DMS79 treated with DMSO at 0.1 percent for 48 hours (cell line): ENCODE measurements at places on chromosomes 12 and 14.
A peak's percentile ranks its signal among the peaks of the same experiment; 100 is the strongest.

DNA sequence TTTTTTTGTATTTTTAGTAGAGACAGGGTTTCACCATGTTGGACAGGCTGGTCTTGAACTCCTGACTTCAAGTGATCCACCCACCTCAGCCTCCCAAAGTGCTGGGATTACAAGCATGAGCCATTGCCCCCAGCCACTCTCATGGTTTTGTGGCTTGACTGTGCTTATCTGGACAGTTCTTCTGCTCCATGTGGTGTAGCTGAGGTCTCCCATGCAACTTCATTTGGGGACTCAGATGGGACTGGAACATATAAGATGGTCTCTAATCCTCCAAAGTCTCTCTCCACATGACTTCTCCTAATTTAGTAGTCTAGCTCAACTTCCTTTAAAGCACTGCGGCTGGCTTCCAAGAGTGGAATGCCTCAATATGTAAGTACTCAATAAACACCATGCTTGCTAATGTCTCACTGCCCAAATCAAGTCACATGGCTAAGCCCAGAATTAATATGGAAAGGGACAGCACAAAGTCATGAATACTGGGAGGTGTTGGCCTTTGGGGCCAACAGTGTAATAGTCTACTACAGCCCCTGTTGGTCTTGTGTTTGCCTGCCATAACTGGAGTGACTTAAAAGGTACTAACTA, 7.4 kb downstream of the INHBC start:
- no peak for DNase-seq

DNA sequence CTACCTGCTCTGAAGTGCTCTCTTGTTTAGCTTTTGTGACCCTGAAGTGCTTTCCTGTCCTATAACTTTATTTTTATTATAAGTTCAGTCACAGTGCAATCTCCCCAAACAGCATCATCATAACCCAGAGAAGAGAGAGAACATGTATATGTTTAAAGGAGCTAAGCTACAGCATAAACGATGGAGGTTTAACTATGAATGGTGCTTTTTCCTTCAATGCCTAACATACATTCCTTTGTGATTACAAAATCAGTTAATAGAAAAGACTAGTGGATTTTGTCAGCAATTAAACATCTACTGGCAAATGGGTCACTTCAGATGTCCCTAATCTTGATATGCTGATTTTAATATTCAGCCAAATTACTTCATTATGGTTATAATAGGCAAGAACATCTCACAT, 46.4 kb downstream of the ZFYVE21 start:
- no peak for DNase-seq

- no peak for DNase-seq
Observed at GRCh38 chr14:49578141-49578540, 8.0 kb downstream of the RPS29 start.

DNA sequence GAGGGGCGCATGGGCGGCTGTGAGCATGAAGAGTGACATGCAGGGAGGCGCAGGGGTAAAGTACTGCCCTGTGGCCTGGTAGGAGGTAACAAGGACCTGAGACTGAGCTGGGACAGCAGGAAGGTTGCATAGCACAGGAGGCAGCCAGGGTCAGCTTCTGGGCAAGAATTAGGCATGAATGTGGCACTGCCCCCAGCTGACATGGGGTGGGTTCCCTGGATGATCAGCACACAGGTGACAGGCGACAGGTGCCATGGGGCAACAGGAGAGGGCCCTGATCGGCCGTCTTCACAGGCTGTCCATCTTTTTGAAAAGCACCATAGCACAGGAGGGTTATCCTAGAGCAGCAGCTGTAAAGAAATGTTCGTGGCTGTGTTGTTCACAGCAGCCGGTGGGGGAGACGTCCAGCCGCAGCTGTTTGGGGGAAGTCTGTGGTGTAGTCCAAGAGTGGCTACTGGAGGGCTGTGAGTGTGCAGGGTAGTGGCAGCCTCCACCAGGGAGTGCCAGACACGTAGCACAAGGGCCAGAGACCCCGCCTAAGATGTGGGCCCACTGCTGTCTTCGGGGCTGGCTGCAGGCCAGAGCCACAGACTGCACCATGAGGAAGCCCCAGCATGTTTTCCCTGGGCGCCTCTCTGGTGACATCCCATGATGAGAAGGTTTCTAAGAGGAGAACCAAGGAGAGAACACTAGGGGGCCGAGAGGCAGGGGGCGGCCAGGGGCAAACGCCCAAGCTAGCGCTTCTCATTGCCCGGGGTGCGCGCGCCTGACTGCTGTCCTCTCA, 8.4 kb downstream of the CLBA1 start:
- DNase-seq: no peak

DNA sequence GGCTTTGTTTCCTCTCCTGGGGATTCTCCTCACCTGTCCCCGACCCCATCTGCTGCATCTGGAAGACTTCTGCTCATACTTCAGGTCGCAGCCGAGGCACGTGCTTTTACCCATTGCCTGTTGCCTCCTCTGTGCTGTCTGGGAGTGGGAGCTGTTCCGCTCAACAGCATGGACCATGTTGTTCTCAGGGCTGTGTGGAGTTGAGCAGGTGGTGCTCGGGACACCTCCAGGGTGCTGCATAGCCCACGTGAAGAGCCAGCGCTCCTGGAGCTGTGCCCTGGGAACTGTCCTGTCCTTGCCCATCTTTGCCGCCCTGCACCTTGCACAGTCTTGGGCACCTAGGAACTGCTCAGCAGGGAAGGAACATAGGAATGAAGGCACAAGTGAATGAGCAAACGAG, 62.4 kb downstream of the IQSEC3 start:
- DNase-seq: no peak

GRCh38 chr12:58988643-58989344, 68.5 kb upstream of the LRIG3 start:
- DNase-seq: no peak

DNA sequence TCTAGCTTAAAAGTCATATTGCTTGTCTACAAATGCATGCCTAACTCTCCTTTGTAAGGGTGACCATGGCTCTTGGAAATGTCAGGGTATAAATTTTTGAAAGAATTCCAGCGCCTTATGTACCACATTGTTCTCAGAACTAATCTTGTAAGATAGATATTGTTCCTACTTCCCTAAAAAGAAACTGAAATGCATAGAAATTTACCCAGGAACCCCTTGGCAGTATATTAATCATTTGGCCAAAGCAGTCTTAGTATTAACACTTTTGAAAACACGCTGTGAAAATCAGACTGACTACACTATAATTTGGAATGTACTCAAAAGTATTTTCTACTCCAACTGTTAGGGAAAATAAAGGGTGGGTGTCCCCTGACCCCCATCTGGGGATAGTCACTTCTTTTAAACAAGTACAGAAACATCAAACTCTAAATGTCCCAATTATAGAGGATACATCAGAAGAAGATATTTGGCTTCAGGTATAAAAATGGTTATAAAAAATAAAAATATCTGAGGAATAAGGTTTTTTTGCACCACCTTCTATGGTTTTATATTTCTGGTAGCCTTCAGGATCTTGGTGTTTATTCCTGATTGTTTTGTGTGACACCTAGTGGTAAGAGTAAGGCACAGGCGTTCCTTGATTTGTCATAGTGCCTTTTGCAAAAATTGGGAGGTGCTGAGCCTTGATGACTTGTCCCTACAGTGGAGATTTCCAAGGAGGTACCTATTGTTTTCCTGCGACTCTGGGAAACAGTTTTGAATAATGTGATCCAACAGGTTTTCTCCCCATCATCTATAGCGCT, 2.2 kb upstream of the NFKBIA start:
- DNase-seq: peak; percentile 96

- DNase-seq: no peak
Observed at GRCh38 chr12:49937639-49938300, 12.8 kb upstream of the AQP2 start.

- DNase-seq: no peak
Observed at GRCh38 chr14:58801086-58801485, 163.3 kb downstream of the DACT1 start.

- DNase-seq: peak; percentile 91
Observed at GRCh38 chr14:89915114-89915878, 39.2 kb downstream of the EFCAB11 start.

DNA sequence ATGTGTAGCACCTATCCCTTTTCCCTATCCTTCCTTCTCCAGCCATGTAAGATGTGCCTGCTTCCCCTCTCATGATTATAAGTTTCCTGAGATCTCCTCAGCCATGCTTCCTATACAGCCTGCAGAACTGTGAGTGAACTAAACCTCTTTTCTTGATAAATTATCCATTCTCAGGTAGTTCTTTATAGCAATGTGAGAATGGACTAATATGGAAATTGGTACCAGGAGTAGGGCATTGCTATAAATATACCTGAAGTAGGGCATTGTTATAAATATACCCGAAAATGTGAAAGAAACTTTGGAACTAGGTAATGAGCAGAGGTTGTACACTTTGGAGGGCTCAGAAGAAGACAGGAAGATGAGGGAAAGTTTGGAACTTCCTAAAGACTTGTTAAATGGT, 48.9 kb downstream of the SDR9C7 start:
- no peak for DNase-seq

GRCh38 chr12:24014915-24015832, 65.7 kb upstream of the SOX5 start:
- DNase-seq: no peak

GRCh38 chr14:72709916-72710611, 183.8 kb downstream of the DPF3 start:
- no peak for DNase-seq

GRCh38 chr12:9404469-9405260, 196.5 kb upstream of the PZP start:
- no peak for DNase-seq

DNA sequence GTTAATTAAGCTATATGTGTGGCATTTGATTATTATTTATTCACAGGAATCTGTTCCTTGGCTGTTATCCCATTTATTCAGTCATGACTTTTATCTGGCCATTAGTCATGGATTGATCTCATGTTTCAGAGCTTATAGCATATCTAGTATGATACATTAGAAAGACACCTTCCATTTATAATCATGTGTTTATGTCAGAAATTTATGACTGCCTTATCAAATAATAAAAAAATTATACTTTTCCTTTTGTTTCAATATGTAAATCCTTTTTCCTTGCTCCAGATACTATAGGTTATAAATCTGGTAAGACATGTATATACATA, 248.0 kb upstream of the PDE3A start:
- no peak for DNase-seq

- no peak for DNase-seq
Observed at GRCh38 chr12:52590021-52590420, 11.2 kb downstream of the KRT72 start.

DNA sequence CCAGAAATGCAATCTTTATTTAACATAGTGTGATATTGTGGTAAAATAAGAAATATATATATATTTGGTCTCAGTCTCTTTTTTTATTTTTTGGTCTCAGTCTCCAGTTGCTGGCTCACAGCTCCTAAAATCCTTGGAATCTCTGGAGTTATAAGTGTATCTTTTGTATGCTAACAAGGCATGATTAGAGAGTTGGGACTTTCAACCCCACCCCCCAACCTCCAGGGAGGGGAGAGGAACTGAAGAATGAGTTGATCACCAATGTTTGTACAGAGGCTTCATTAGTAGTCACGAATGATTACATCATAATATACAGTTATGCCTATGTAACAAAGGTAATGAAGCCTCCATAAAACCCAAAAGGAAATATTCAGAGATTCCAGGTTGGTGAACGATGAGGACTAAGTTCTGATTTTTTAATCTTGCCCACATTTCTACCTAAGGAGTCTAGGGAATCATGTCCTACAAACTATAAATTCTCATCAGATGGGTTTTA, 22.8 kb upstream of the LALBA start:
- no peak for DNase-seq

- DNase-seq: no peak
Observed at GRCh38 chr14:92866181-92866752, 56.7 kb upstream of the CHGA start.
